Natural killer cell (primary cell): ENCODE measurements at places on chromosomes 11 and 22. TPM values are rescaled to one million over a fixed set of nuclear protein-coding genes. Genes with fewer than 3 reads are reported as not detected.

- no peak for DNase-seq
- H3K4me3 ChIP-seq = no peak overlapping the region
- peaks cover 12% of the 10 kb centered on the region for H3K4me1 ChIP-seq
- no peak overlapping the region for H3K27ac ChIP-seq
- no peaks in the 10 kb centered on the region for H3K36me3 ChIP-seq
- no peaks in the 10 kb centered on the region for H3K27me3 ChIP-seq
These were observed 15.3 kb downstream of the P2RX3 start for GRCh38 chr11:57353446-57353845.

DNA sequence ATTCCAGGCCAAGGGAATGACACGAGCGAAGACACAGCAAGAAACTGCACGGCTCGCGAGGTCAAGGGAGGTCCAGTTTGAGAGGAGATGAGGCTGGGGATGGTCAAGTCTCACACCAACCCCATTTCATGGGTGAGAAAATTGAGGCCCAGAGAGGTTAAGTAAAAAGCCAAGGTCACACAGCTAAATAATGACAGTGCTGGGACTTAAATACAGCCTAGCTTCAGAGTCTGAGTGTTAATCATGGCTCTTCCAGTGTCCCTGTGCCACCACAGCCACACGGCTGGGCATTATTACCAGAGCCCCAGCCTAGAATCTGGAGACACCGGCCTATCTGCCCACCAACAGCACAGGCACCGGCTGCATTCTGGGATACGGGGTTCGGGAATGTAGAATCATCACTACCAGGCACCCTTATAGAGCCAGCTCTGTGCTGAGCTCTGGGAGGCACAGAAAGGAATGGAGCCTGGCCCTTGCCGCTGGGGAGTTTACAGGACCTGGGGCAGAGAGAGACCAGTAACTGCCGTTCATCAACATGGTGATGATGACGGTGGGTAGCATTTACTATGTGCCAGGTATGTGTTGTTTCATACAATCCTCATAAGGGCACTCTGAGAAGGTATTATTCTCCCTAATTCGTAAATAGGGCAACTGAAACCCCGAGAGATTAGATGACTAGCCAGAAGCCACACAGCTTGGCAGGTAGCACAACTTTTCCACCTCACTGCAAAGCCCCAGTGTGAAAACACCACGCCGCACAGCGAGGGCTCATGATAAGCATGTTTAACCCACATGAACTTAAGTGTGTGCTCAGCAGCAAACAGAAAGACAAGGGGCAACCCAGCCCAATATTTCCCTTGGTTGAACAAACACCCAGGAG, 51.8 kb downstream of the CD6 start:
- H3K4me3 ChIP-seq = no peak overlapping the region
- H3K4me1 ChIP-seq = peaks cover 64% of the 10 kb centered on the region
- H3K27me3 ChIP-seq = no peaks in the 10 kb centered on the region
- peak; percentile 84 for DNase-seq
- H3K36me3 ChIP-seq = no peaks in the 10 kb centered on the region
- H3K27ac ChIP-seq = peak overlapping the region; percentile 16

GRCh38 chr11:41307296-41308080, 152.0 kb downstream of the LRRC4C start:
- no peaks in the 10 kb centered on the region for H3K27me3 ChIP-seq
- no peak for DNase-seq
- H3K4me1 ChIP-seq = no peaks in the 10 kb centered on the region
- H3K27ac ChIP-seq = no peak overlapping the region

Gene SLC5A1
- total RNA-seq = not detected

- DNase-seq = peak; percentile 65
- H3K4me3 ChIP-seq = no peak overlapping the region
- no peaks in the 10 kb centered on the region for H3K27me3 ChIP-seq
These were observed 107.5 kb upstream of the OR4B1 start for GRCh38 chr11:48109046-48109666.

Gene GDPD4
- not detected for total RNA-seq

GRCh38 chr11:46718155-46719019, 626 bp upstream of the F2 start:
- no peak for DNase-seq
- H3K27me3 ChIP-seq = no peaks in the 10 kb centered on the region

DNA sequence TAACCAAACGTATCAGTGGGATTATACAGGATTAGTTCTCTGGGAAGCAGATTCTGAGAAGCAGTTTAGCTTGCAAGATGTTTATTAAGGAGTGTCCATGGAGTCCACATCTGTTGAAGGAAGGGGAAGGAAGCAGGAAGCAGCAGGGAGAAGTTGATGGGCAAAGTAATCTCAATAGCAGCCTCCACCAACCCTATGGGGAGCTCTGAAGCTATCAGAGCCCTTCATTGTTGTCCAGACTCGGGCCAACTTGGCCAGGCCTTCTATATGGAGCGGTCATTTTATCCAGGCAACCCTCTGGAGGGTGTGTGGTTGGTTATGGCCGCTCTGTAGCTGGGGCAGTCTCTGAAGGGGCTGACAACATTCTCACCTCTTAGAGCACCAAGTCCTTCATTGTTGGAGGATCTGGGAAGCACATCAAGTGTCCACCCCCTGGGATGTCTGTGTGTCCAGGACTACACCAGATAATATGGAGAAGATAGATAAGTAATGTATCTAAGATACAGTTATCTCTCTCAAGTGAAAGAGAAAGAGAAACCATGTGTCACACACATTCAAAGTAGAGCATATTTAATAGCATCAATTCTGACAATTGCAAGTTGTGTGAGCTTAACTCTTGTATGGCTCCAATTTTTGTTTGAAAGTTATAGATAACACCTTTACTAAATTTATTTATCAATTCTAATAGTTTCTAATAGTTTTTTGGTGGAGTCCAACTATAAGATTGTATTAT, 101.7 kb upstream of the TRIM77 start:
- H3K27ac ChIP-seq = no peak overlapping the region
- H3K27me3 ChIP-seq = no peaks in the 10 kb centered on the region
- no peak overlapping the region for H3K4me3 ChIP-seq
- H3K4me1 ChIP-seq = no peaks in the 10 kb centered on the region

Gene MCHR1
- total RNA-seq = not detected

DNA sequence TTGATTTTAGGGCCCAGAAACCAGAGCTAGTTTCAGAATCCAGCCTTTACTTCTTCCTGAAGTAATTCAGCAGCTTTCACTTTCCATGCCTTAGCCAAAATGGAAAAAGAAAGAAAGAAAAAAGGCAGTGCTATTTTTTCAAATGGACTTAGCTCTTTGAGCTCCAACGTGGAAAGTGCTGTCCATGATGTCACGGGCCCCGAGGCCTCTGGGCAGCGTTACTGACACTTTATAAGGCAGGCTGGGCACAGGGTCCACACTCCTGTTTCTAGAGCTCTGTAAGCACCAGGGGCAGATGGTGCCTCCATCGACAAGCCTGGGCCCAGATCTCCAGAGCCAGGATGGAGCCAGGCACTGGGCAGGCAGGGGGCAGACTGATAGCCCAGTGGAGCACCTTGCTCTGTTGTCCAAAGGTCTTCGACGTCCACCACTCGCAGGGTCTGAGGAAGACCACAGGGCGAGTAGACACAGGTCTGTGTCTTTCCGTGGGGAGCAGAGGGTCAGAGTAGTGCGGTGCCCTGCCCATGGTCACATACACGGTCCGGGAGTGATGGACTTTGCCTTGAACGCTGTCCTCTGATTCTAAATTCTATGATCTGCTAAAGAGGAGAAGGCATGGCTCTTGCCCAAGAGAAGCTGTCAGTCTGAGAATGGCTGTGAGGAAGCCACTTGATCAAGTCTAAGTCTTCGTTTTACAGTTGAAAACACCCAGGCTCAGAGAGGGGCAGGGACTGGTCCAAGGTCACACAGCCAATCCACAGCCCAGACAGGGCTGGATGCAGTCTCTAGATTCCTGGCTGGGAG, 22.0 kb upstream of the WNT11 start:
- no peaks in the 10 kb centered on the region for H3K27me3 ChIP-seq
- H3K4me3 ChIP-seq = no peak overlapping the region
- DNase-seq = no peak
- H3K27ac ChIP-seq = no peak overlapping the region
- H3K36me3 ChIP-seq = no peaks in the 10 kb centered on the region
- H3K4me1 ChIP-seq = peaks cover 28% of the 10 kb centered on the region

DNA sequence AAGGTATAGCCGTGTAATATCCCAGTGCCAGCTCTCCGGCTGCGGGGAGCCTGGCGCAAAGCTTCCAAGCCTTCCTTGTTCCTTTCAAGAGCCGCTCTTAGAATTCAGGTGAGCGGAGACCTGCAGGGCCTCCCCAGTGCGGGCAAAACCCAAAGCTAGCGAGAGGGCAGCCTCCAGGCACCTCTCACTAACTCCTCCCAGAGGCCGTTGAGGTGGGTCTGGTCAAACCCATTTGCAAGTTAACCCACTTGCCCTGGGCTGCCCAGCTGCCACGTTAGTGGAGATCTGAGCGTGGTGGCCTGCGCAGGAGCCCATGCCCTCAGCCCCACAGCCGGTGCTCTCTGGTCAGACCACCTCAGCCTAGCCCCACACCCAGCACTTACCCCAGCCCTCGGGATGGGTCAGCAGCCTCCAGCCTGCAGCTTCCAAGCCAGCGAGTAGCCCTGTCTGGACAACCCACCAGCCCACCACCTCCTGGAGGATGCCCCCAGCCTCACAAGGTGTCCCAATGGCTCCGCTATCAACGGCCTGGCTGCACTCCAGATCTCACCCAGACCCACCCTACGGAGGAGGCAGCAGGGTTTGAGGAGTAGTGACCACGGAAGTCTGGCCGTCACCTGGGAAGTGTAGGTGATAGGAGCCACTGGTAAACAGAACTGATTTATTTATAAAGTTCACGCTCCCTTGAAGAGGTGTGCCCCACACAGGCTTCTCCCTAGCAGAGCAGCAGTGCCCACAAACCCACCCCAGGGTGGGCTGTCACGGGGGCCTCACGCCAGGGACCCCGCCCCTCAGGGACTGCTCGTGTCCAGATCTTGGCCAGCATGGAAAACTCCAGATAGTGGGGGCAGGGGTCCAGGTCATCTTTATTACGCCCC, 2.3 kb downstream of the ASCL2 start:
- peaks cover 2% of the 10 kb centered on the region for H3K27me3 ChIP-seq
- DNase-seq = no peak
- H3K27ac ChIP-seq = peak overlapping the region; percentile 56

DNA sequence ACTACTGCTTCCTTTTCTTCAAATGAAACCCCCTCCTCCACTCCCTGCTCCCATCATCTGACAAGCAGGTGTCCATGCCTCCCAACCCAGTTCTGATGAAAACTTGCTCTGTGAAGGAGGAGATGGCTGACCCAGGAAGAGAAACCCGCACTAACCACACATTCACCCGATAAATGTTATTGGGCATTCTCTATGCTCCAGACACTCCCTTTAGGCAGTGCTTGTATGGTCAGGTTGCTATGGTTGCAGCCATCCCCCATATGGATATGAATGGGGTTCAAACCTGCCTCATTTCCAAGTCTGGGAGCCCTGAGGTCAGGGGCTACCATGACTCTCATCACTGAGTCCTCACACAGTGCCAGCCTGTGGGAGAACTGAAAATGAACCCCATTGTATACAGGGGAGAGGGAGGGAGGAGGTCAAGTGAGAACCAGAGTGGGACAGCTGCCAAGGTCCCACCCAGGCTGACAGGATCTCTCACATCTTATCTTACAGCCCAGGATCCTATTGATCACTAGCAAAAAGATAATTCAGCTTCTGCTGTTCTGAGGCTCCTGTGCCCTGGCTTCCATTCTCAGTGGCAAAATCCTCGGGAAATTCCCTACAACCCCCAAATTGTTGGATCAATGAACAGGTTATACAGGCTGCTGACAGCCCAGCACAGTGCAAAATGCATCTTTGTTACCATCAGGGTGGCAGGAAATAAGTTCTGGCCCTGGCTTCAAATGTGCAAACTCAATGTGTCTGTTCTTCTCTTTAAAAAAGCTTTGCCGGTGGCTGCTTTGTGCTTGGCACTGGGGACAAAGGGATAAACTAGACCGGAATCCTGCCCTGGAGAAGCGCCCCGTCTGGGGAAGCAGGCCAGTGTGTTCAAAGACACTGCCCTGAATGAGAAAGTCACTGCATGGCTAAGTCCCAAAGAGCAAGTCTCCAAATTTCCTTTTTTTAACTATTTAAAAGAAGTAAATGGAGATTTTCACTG, 22.7 kb upstream of the ACER3 start:
- no peaks in the 10 kb centered on the region for H3K4me1 ChIP-seq
- DNase-seq = no peak
- H3K27me3 ChIP-seq = no peaks in the 10 kb centered on the region
- H3K4me3 ChIP-seq = no peak overlapping the region

GRCh38 chr11:109945626-109946321, 147.4 kb upstream of the ZC3H12C start:
- no peaks in the 10 kb centered on the region for H3K4me1 ChIP-seq
- H3K36me3 ChIP-seq = no peaks in the 10 kb centered on the region
- no peak overlapping the region for H3K4me3 ChIP-seq
- H3K27me3 ChIP-seq = no peaks in the 10 kb centered on the region

Gene FOXRED2
- 2.0 TPM for total RNA-seq

DNA sequence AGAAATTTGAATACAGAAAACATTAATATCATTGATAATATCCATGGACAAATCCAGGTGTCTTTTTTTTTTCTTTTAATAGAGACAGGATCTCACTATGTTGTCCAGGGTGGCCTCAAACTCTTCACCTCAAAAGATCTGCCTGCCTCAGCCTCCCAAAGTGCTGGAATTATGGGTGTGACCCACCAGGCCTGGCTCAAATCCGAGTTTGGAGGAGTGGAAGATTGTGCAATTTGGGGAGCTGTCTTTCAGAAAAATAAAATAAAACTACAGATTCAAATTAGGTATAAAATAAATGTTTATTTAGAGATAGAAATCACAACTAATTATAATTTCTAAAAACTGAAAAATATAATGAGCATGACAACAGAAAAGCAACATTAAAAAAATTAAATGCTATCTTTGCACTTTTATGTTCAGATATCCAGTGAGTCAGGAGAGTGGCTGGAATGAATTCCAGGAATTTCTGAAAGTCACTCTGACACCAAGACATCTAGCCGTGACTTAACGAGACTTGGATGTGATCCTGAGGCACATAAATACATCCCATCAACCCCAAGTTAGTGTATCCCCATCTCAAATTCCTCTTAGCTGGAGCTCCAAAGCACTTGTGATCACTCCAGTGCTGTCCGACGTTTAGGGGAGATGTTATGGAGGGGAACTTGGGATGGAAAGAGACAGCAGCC, 128.6 kb upstream of the THY1 start:
- no peaks in the 10 kb centered on the region for H3K36me3 ChIP-seq
- DNase-seq = no peak
- no peak overlapping the region for H3K4me3 ChIP-seq
- no peak overlapping the region for H3K27ac ChIP-seq
- no peaks in the 10 kb centered on the region for H3K27me3 ChIP-seq
- no peaks in the 10 kb centered on the region for H3K4me1 ChIP-seq

Gene OR8D4
- total RNA-seq = not detected

- no peaks in the 10 kb centered on the region for H3K36me3 ChIP-seq
- H3K4me3 ChIP-seq = no peak overlapping the region
These were observed 65.8 kb upstream of the MYOD1 start for GRCh38 chr11:17653611-17654010.

DNA sequence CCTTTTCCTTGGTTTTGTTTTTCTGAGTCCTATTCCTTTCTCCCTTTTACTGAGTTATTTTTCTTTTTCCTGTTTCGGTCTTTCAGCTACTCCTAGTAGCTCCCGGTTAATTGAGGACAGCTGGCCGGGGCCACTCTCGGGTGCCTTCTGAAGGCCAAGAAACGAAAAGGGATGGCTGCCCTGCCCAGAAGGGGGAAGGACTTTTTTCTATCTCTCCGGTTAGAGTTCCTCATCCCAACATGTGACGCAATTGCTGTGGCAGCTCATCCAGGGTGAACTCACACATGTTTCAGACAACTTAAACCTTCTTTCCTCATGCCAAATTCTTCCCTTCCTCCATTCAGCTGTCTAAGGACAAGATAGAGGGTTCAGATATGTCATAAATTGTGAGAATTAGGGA, 83.6 kb downstream of the PIWIL4 start:
- H3K27me3 ChIP-seq = no peaks in the 10 kb centered on the region
- no peak for DNase-seq
- H3K4me3 ChIP-seq = no peak overlapping the region
- H3K27ac ChIP-seq = no peak overlapping the region
- no peaks in the 10 kb centered on the region for H3K4me1 ChIP-seq
